ENCODE measurements at places on chromosomes 16 and 17.

DNA sequence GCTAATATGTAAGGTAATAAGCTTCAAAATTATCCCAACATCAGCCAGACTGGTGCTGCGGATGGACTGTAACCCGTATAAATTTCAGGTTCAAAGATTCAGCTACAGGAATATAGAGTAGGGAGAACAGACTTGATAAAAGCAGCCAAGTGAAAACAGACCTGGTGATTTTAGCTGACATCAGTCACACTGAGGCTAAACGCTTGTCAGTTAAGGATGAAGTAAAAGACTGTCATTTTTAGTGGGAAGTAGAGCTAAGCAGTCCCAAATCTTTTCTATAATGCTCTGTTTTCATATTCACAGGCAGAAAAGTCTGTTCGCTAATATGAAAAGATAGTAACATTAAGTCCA, 35.4 kb downstream of the CMTM4 start:
- no peak for DNase-seq

DNA sequence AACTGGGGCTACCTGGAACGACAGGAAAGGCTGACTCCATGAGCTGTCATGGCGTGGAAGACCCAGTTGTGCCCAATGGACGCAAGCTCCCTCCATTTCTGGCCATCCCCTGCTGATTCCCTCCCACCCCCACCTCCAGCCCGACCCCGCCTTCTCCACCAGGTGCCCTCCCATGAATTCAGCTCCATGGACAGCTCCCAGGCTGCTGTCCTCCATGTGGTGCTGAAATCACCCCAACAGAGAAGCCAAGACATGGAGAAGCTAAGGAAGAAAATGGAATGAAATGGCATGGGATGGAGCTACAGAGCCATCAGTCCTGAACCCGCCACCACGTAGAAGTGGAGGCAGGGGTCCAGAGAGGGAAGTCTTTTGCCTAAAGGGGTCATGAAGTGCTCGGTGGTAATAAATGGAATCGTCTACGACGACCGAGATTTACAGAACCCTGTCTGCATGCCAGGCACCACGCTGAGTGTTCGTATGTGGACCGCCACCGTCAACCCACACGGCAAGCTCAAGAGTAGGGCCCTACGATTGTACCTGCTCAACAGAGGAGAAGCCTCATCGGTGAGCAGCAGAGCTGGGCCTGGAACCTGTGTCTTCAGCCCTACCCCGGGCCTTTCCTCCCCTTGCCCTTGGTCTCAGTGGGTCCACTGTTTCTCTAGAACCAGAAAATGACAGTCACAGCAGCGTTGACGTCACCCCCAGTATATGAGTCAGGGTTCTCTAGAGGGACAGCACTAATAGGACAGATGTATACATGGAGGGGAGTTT, 9.3 kb upstream of the ZC3H18 start:
- DNase-seq, result peak; percentile 15

GRCh38 chr17:49618028-49618611, 42.4 kb downstream of the NXPH3 start:
- DNase-seq, result no peak

DNA sequence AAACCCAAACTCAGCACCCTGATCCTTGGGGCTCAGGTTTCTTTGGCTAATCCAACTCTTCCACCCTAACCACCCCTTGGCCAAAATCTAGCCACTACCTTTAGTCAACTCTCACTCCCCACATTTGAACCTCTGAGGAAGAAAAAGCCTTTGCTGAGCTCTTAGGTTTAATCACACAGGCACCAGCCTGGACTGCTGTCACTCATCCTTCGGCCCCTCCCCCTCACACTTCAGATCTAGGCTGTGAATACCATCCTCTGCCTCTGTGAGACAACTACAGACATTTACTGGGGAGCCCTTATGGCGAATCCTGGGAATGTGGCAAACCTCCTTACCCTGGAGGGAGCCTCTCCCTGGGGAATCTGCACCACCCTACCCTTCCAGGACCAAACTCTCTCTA, 5.3 kb upstream of the RNASEK start:
- DNase-seq, result no peak

DNA sequence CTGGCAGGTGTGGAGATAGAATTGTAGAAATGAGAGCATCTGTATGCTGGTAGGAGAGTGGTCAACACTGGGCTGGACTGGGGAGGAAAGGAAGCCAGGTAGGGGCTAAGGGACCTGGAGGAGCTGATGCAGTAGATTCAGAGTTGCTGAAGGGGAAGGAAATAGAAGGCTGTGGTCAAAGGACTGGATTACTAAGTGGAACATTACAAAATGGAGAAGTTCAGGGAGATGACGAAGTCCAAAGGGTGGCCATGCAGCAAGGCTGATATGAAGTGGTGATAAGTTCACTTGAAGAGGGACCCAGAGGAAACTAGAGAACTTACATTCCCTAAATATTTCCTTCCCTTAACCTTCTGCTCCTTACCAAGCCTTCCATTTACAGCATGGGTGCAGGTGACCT, 8.6 kb upstream of the CCL2 start:
- DNase-seq, result no peak

DNA sequence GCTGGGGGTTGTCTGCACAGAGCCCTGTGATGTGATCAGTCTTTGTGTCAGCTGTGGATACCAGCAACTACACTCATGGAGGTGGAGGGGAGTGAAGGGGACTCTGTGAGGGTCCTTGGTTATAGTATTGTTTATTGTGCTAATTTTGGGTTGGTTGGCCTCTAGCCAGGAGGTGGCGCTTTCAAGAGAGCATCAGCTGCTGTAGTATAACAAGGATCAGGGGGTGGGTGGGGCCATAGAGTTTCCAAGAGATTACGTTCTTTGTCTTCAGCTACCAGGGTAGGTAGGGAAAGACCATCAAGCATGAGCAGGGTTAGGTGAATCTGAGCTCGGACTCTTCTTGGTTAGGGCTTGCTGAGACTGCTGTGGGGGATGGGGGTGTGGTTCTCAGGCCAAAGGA, 97.1 kb upstream of the HS3ST3A1 start:
- no peak for DNase-seq

GRCh38 chr17:57552114-57552624, 192.9 kb downstream of the CCDC182 start:
- DNase-seq, result peak; percentile 30

DNA sequence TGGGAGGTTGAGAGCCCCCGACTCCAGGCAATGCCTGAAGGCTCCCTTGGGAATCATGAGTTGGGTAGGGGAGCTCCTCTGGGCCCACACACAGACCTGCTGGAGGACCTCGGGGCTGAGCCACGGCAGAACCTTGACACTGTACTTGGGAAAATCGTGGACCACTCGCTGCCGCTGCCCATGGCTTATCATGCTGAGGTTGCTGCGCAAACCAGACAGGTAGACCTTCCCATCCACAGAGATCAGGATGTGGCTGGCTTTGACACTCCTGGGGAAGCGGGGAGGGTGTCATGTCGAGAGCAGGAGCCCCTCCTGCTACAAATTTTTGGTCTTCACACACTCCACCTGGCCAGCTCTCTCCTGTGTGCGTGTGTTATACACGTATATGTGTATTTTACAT, 7.2 kb upstream of the LIMD2 start:
- no peak for DNase-seq

DNA sequence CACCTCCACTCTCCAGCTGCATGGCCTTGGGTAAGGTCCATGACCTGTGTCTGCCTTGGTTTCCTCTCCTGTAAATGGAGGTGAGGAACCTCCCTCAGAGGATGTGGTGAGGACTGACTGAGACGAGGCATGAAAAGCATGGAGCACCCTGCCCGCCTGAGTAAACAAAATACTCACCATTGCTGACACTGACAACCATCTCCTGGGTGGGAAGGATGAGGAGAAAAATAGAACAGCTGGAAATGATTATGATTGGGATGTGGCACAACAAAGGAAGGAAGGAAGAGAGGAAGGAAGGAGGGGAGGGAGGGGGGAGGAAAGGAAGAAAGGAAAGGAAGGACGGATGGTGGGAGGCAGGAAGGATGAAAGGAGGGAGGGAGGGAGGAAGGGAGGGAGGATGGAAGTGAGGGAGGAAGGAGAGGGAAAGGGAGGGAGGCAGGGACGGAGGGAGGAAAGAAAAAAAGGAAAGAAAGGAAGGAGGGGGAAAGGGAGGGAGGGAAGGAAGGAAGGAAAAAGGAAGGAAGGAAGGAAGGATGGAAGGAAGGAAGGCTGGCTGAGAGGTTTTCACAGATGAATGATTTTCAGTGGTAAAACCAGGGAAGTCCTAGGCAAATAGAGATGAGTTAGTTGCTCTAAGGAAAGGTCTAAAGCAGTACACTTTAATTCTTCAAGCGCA, 276.5 kb upstream of the XYLT1 start:
- no peak for DNase-seq

- DNase-seq, result no peak
These were observed 70.3 kb downstream of the NETO2 start for GRCh38 chr16:47073223-47074155.
